Cortex of kidney (tissue), 1 donor: ENCODE measurements at places on chromosomes 5 and 9.

DNA sequence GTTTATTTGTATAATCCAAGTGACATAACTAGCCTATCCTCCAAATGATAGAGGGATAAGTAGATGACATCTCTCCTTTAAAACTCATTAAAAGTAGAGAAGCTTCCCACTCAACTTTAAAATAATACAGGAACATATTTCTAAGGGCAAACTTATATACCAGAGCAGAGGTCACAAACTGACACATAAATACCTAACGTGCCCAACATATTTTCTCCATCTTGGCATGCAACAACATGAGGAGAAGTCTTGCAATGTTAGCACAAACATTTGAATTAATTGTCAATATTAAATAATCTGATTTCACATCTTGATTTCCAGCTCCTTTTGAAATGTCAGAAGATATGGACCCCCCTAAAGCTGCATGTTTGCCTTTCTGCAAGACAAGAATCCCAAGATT is 335.0 kb downstream of the DEPDC1B start:
- DNase-seq, result no peak

GRCh38 chr9:134838651-134839454 is 41.8 kb upstream of the FCN2 start:
- DNase-seq, result no peak

DNA sequence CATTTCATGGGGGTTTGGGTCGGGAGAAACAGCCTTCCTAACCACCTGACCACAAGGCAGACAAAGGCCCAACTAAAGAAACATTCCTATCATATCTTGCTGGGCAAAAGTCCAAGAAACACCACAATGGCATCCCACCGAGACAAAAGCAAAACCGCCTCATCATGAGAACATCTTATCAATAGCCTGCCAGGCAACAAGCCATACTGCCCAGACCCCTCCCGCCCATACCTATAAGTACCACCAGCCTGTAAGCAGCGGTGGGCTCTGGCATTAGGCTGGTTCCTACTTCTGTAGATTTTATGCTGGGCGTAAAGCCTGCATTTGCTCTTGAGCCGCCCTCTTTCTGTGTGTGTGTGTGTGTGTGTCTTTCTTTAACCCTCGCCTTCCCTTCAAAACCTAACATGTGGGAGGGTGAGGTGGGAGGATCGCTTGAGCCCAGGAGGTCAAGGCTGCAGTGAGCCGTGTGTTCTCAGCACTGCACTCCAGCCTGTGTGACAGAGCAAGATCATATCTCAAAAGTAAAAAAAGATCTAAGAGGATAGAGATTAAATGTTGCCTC is 56.9 kb downstream of the PDE6A start:
- DNase-seq, result no peak

DNA sequence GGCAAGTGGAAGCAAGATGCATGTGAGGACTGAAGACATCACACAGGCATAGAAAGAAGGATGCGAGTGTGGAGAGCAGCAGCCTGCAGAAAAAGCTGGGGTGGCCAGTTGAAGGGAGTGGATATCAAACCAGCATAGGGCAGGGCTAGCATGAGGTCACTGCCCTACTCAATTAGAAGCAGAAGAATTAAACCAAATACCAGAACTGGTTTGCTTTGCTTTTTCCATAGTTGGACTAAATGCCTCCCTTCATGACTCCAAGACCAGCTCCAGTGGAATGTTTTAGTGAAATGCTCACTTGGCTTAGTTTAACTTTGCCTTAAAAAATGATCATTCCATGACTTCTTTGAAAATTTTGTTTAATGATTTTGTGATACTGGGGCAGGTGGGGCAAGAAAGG is 45.8 kb downstream of the TMEM167A start:
- no peak for DNase-seq

DNA sequence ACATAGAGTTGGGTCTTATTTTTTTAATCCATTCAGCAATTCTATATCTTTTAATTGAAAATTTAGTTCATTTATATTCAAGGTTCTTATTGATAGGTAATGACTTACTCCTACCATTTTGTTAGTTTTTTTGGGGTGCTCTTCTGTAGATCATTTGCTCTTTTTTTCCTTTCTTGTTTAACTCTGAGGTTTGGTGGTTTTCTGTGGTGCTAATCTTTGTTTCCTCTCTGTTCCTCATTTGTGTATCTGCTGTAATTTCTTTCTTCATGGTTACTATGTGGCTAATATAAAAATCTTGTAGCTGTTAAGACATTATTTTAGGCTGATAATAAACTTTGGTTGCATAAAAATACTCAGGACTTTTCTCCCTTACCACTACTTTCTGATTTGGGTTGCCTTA is 181.6 kb upstream of the DMRTA1 start:
- no peak for DNase-seq

DNA sequence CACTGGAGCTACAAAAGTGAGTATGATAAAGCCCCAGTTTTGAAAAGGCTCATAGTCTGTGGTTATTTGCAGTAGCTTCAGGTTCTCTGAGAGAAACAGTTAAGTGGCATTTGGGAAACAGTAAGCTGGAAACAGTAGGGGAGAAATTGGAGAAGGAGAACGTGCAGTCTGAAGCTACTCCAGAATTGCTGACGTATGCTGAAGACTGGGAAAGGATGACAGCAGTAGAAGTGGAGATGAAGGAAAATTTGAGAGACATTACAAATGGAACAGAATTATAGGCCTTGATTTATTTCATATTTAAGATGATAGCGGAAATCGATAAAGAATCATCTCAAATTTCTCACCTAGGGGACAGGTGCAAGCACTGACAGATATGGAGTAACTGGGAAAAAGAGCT is 248.8 kb downstream of the CAAP1 start:
- DNase-seq, result no peak

- DNase-seq, result no peak
These were observed 82.3 kb downstream of the SECISBP2 start for GRCh38 chr9:89400403-89401116.

DNA sequence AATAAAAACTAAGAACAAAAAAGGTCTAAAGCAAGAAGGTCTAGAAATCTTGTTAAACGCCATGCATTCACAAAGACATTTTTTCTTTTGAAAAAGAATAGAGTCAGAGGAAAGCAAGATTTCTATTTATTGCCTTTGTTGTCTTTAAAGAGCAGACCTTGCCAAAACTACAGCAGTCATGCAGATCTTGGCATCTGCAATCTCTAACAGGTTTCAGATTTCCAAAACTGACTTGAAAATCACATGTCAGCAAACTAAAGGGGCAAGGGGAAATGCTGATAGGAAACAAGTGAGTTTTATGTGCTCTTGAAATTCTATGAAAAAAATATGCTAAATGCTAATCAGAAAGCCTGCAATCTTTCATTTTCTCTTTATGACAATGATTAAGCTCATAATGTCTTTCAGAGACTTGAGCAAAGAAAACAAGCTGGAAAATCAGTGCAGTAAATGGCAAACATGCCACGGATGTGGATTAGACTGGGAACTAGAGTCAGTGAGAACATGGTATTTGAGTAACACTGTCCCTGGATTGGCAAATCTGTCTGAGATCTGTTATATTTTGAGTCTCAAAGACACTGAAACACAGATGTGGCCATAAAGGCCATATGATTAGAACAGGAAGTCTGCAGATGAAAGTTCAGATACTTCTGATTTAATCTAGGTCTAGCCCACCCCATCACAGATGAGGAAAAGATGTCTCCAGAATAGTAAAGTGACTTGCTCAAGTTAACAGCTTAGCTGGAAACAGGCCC is 361.4 kb upstream of the RPS23 start:
- no peak for DNase-seq

DNA sequence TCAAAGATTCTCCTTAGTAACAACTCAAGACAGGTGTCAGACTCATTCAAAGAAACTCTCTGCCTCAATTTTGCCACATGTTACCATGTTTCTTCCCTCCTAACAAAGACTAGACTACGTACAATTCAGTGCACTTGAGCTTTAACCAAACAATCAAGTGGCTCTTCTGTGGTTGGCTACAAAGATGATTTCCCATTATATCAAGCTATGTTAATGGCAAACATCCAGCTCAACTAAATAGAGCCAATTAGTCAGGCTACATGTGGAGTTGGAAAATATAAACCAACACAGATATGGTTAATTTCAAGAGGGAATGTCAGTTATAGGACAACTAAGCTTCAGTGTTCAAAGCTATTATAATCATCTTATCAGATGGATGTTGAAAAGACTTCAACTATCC is 29.2 kb upstream of the ADRA1B start:
- DNase-seq, result no peak

DNA sequence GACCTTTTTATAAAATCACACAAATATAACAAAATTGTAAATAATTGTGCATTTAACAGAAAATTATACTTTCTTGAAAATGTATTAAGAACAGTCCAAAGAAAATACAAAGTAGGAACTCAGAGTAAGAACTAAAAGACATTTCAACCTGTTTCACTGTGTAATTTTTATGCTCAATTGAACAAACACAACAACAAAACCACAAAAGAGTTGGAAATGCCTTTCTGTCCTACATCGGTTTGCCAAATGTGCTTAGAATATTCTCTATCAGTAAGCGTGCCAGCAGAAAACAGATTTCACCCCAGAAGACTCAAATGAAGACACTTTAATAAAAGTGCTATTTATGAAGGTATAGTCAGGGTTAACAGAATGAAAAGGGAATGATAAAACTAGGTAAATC is 592.1 kb downstream of the PRELID2 start:
- DNase-seq, result no peak

- DNase-seq, result no peak
These were observed 8.3 kb downstream of the OTP start for GRCh38 chr5:77630114-77630680.

GRCh38 chr5:74888117-74888516 is 21.9 kb upstream of the FAM169A start:
- DNase-seq, result no peak

- no peak for DNase-seq
These were observed 18.9 kb downstream of the WHRN start for GRCh38 chr9:114486205-114486963.

- no peak for DNase-seq
These were observed 146.5 kb upstream of the IRX4 start for GRCh38 chr5:2029206-2029605.
